ENCODE measurements at places on chromosomes 11 and 22. TPM values are rescaled to one million over a fixed set of nuclear protein-coding genes. Genes with fewer than 3 reads are reported as not detected.

APOL1 gene
- 48.8 TPM for total RNA-seq

CARD16 gene
- total RNA-seq, result not detected

- DNase-seq, result no peak
Measured at GRCh38 chr11:2817431-2817830, 68.1 kb downstream of the CDKN1C start.

OR4A16 gene
- not detected for total RNA-seq

OR2D2 gene
- not detected for total RNA-seq
